ENCODE measurements at places on chromosomes 7 and 10.

DNA sequence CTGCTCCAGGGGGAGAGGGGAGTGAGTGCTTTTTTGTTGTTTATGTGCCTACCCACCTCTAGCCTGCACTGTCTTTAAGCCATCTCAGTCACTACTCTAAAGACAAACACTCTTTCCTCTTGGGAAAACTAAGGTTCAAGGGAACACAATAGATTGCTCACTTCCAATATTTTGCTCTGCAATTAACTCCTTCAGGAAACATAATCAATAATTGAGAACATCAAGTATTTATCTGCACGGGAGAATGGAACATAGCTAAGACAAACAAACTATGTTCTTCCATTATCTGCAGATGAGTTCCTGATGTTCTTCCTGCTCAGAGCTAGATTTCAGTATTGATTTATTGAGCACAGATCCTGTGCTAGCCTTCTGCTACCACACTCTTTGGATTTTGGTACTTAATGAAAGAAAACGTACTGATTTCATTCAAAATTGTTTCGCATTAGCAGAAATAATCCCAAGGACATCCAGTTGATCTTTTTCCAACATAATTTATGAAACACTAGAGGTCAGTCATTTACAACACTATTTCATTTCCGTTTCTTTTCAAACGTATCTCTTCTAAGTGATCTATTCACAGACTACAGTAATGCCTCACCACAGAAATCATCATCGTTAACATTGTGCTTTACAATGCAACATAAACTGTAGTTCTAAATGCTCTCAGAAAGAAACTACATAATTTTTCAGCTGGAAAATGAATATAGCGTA lies 8.3 kb downstream of the NEBL start:
- no peak for DNase-seq

- no peak for DNase-seq
Observed at GRCh38 chr10:93947524-93947923, 46.2 kb upstream of the PLCE1 start.

- DNase-seq = peak; percentile 36
Observed at GRCh38 chr7:105782391-105783042, 93.9 kb downstream of the ATXN7L1 start.

DNA sequence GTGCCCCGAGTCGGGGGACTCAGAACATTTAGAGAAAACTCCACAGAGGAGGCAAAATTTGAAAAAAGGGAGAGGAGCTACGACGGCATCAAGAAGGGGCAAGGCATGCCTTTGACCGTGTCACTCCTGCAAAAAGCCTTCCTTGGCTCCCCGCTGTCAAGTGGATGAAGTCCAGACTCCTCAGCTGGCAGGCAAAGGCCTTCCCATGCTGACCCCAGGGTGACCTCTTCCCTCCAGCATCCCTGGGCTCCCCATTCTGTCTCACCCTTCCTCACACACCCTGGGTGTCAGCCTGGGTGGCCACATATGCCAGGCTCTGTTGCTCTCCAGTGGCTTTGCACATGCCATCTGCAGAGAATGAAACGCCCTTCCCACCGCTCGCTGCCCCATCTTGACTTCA lies 88.4 kb upstream of the ZMIZ1 start:
- no peak for DNase-seq

- DNase-seq = no peak
Observed at GRCh38 chr10:37762287-37762686, 95.1 kb downstream of the ZNF248 start.

DNA sequence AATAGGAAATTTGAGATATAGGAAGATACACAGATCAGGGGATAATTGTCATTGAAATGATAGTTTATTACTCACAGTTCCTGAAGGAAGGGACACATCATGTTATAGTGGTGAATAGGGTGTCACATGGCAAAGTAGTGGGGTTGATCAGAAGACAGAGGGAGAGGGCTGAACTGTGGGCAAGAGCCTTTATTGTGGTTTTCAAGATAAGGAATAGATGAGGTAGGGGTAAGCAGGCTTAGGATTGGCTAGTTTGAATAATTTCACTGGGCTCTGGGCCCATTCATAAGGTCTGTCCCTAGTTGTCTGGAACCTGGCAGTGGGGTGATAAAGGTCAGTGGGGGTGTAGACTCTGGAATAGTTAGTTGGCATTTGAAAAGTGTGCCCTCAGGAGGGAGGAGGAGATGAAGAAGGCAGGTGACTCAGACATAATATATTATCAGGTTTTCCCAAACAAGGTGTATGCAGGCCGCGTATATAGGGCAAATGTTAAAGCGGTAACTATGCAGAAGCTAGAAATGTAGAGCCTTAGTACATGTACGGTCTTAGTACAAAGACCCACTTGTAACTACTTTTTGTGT lies 18.5 kb downstream of the FGL2 start:
- no peak for DNase-seq

DNA sequence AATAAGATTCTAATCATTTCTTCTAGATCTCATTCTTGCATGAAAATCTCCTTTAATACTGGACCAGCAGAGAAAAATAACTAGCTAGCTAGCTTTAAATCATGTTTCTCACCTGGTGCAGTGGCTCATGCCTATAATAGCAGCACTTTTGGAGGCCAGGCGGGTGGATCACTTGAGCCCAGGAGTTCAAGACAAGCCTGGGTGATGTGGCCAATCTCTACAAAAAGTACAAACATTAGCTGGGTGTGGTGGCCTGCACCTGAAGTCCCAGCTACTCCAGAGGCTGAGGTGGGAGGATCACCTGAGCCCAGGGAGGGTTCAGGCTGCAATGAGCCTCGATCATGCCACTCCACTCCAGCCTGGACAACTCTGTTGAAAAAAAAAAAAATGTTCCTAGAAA lies 99.2 kb downstream of the BAMBI start:
- no peak for DNase-seq

DNA sequence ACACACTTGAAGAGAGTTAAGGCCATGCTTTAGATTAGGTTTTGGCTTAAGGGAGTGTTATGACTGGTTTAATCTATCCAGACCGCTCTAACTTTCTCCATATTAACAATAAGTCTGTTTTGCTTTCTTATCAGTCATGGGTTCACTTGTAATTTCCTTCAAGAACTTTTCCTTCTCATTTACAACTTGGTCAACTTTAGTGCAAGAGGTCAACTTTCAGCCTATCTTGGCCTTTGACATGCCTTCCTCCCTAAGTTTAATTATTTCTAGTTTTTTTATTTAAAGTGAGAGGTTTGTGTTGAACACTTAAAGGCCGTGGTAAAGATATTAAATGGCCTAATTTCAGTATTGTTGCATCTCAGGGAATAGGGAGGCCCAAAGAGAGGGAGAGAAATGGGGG lies 75.6 kb downstream of the MKLN1 start:
- no peak for DNase-seq

GRCh38 chr10:5723692-5724091 lies 39.1 kb downstream of the TASOR2 start:
- DNase-seq = no peak

DNA sequence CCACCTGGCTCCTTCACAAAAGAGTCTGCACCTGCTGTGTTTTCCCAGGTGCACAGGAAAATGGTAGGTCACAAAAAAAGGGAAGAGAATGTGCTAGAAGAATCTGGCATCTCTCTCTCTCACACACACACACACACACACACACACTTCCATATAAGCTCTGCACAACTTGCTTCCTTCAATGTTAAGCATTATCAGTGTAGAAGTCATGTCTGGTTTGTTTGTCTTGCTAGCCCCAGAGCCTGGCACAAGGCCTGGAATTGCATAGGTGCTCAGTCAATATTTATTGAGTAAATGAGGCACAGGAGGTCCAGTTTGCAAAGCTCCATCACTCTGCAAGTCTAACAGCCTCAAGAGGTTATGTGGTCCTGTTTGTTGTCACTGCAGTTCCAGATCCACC lies 867.3 kb upstream of the AUTS2 start:
- no peak for DNase-seq

DNA sequence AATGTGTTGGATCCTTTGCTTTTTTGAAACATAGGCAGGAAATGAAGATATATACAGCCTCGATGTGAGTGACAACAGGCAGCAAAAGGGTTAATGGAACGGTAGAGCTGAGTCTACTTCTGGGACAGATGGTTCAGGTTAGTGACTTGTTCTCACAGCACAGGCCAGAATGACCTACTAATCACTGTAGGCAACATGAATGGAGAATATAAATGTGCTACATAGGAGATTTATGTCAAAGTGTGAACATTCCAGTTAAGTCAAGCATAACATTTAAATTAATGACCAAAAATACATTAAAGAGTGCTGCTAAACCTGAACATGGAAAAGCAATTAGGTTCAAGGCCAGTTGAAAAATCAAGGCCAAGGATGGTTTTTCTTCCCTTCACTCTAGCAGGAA lies 235.2 kb downstream of the POU6F2 start:
- DNase-seq = no peak

DNA sequence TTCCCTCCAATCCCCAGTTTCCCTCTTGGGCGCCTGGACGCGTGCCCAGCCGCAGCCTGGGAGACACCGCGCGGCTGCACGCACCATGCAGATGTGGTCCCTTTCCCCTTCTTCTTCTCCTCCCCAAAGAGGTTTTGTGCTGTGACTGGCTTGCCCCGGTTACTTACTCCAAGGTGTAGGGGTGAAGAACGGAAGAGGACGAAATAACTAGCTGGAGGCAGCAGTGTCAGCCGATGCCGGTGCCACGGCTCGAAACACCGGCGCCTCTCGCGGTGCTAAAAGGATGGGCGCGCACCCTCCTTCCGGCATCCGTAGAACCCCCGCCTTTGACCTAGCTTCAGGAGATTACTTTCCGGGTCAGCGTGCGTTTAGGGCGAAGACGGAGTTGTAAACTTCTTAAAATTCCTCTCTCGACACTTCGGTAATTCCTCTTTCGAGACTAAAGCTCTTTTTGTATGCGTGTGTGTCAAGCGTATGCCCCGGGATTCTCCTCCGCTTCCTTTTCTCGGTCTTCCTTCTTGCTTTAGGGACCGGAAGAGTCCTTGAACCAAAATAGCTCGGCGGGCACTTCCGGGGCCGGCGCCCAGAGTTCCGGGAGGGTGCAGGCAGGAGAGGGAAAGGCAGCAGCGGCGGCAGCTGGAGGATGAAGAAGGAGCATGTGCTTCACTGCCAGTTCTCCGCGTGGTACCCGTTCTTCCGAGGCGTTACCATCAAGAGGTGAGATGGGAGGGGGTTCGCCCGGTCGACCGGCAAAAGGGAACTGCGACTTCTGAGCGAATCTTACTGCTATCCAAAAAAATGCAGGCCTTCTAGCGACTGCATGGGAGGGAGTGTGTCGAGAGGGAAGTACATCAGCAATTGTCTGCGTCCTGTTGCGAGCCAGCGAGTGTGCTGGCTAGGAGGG lies at the start of the genes CDC123 and NUDT5:
Gene CDC123 (plus strand): TSS at position 586 of the 904 bp plus-strand sequence. CDS start 58 bp downstream, at position 644.
Gene NUDT5 (minus strand): TSS at position 289 of the 904 bp plus-strand sequence. CDS start 9,600 bp downstream, outside the sequence.
- DNase-seq = peak; percentile 69

- DNase-seq = no peak
Observed at GRCh38 chr10:92938841-92939240, 90.5 kb downstream of the EXOC6 start.

GRCh38 chr7:102873470-102874165 lies 39.2 kb upstream of the LRRC17 start:
- no peak for DNase-seq

DNA sequence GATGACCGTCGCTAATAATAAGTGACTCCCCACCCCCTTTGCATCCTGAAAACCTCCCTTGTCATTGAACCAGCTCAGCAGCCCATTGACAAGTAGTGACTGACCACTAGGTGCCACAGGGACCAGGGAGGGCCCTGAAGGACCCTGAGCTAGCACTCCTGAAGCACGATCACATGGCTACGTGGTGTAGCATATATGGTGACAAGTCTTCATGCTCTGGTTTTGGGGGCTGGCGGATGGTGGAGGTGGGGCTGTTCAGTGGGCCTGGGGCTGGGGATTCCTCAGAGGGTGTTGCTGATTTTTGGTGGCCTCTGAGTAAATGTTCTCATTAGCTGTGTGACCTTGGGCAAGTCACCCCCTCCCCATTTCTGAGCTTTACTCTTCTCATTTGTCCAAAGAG lies 4.7 kb downstream of the ADAMTS14 start:
- no peak for DNase-seq

DNA sequence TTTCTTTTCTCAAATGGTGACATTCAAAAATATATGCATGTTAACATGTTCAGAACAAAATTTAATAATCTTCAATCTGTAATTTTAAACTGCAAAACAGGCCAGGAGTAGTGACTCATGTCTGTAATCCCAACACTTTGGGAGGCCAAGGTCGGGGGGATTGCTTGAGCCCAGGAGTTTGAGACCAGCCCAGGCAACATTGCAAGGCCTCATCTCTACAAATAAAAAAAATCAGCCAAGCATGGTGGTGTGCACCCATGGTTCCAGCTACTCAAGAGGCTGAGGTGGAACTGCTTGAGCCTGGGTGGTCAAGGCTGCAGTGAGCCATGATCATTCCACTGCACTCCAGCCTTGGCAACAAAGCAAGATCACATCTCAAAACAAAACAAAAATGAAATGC lies 394.3 kb downstream of the PARD3 start:
- no peak for DNase-seq

DNA sequence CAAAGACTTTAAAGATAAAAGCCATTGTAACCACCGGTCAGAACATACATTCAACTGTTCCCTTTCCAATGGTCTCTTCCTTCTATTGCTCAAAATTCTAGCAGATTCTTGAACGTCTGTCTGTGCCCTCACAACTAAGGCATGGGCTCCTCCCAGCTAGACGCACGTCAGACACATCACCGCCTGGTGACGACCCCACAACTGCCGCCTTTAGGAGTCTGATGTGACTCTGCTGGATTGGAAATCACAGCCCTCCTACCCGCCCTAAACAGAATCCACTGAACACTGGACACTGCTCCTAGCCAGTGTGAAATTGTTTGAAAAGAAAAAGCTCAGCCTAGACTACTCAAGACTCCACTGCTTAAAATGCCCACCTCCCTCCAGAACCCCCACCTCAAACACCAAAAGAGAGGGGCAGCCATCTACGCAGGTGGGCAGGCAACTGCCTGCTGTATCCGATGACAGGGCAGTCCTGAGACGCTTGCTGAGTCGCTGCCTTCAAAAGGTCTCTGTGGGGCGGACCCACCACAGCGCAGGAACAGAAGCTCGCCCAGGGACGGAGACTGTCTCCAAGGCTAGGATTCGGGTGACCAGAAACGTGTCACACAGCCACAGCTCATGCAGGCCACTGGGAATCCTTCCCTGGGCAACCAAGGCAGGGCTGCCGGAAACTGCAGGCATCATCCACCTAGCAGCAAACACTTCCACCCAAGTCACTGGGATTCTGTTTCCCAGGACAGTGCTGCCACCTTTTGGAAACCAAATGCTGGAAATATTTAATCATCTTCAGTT lies 34.7 kb downstream of the GSDME start:
- no peak for DNase-seq

DNA sequence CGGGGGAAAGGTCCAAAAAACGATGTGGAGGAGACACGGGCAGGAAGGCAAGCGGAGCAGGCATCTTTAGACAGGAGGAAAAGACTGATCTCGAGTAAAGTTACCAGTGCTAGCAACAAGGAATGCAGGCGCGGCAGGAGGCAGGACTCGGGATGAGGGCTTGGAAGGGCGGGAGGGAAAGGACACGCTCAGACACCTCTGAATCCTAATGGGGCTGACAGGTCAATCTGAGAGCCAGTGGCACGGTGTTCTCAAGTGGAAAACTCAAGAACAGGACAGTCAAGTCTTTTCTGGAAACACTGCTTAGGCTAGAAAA lies 155.3 kb upstream of the COBL start:
- DNase-seq = no peak

- DNase-seq = no peak
Observed at GRCh38 chr7:2478399-2478785, 2.2 kb upstream of the GRIFIN start.

- no peak for DNase-seq
Observed at GRCh38 chr7:107605218-107605815, 25.3 kb downstream of the BCAP29 start.

Data from stimulated activated CD4-positive, alpha-beta T cell treated with anti-CD3 and anti-CD28 coated beads, TNF-alpha, amount 100 ng/mL, for 24 hours (primary cell).